ENCODE measurements at places on chromosomes 2 and 18.

DNA sequence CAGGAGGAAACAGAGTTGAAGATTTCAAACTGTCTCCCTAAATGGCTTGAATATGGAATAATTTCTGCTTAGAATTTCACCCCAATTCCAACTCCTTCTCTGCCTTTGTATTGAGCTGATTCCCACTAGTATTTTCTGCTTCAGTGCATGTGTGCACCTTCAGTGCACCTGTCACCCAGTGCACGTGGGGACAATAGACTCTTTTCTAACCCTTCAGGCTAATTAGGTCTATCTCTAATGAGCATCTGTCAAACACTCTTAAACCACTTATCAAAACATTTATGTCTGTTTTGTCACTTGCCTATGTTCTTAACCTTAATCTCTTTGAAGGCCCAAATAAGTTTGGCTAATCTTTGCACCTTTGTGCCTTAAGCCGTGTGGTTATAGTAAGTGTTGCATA is 232.0 kb upstream of the NETO1 start:
- no peak for DNase-seq
- H3K27me3 ChIP-seq, result no peaks in the 10 kb centered on the region
- H3K4me3 ChIP-seq, result no peak overlapping the region
- H3K36me3 ChIP-seq, result no peaks in the 10 kb centered on the region
- H3K27ac ChIP-seq, result no peak overlapping the region

GRCh38 chr2:16617282-16618266 is 48.1 kb downstream of the CYRIA start:
- H3K27me3 ChIP-seq, result no peaks in the 10 kb centered on the region
- peaks cover 8% of the 10 kb centered on the region for H3K4me1 ChIP-seq
- no peak overlapping the region for H3K27ac ChIP-seq
- DNase-seq, result no peak

GRCh38 chr2:128754246-128754724 is 435.6 kb upstream of the HS6ST1 start:
- peaks cover 10% of the 10 kb centered on the region for H3K4me1 ChIP-seq
- no peak overlapping the region for H3K27ac ChIP-seq

GRCh38 chr2:33316328-33316727 is 160.1 kb upstream of the RASGRP3 start:
- no peaks in the 10 kb centered on the region for H3K27me3 ChIP-seq
- no peak for DNase-seq
- no peaks in the 10 kb centered on the region for H3K36me3 ChIP-seq
- no peak overlapping the region for H3K4me3 ChIP-seq
- H3K27ac ChIP-seq, result no peak overlapping the region
- peaks cover 7% of the 10 kb centered on the region for H3K4me1 ChIP-seq

- H3K27me3 ChIP-seq, result no peaks in the 10 kb centered on the region
- DNase-seq, result no peak
- H3K27ac ChIP-seq, result no peak overlapping the region
- H3K4me3 ChIP-seq, result no peak overlapping the region
- peaks cover 2% of the 10 kb centered on the region for H3K4me1 ChIP-seq
Measured at GRCh38 chr2:19131871-19132270, 226.6 kb downstream of the OSR1 start.

- H3K4me1 ChIP-seq, result no peaks in the 10 kb centered on the region
- no peaks in the 10 kb centered on the region for H3K36me3 ChIP-seq
- H3K27me3 ChIP-seq, result no peaks in the 10 kb centered on the region
Measured at GRCh38 chr2:6823111-6823510, 42.6 kb downstream of the CMPK2 start.

DNA sequence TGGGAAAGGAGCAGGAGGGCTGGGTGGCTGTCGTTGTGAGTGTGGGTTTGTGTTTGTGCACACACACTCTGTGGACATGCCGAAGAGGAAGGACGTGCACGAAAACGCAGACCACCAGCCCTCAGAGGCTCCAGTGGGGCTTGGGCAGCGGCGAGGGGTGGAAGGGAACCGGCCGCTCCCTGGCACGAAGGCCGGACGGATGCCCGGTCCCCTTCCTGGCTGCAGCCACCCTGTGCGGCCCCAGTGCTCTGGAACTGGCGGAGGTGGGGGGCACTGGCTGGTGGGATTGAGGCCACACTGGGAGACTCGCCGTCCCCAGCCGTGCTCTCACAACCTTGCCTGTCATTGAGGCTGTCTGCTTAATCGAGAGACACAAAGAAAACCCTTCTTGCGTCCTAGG is 852.6 kb upstream of the SALL3 start:
- no peak overlapping the region for H3K4me3 ChIP-seq
- no peak for DNase-seq
- no peak overlapping the region for H3K27ac ChIP-seq
- no peaks in the 10 kb centered on the region for H3K4me1 ChIP-seq

DNA sequence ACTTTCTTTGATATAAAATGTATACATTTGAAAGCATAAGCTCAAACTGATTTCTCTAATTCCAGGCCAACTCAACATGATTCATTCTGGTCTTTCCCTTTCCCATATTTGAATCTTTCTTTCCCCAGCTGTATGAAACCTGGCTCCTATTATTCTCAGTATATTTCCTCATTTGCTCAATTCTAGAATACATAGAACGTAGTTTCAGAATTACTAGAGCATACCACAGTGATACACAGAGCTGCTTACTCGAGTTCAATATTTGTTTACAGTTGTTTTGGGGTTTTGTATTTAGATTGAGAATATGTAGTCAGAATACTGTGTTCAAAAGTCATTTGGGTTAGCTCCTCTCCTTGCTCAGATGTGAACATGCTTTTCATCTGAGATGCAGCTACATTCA is 43.0 kb downstream of the TNFRSF11A start:
- H3K4me1 ChIP-seq, result no peaks in the 10 kb centered on the region
- H3K27ac ChIP-seq, result no peak overlapping the region
- no peak overlapping the region for H3K4me3 ChIP-seq
- DNase-seq, result no peak
- H3K27me3 ChIP-seq, result no peaks in the 10 kb centered on the region

DNA sequence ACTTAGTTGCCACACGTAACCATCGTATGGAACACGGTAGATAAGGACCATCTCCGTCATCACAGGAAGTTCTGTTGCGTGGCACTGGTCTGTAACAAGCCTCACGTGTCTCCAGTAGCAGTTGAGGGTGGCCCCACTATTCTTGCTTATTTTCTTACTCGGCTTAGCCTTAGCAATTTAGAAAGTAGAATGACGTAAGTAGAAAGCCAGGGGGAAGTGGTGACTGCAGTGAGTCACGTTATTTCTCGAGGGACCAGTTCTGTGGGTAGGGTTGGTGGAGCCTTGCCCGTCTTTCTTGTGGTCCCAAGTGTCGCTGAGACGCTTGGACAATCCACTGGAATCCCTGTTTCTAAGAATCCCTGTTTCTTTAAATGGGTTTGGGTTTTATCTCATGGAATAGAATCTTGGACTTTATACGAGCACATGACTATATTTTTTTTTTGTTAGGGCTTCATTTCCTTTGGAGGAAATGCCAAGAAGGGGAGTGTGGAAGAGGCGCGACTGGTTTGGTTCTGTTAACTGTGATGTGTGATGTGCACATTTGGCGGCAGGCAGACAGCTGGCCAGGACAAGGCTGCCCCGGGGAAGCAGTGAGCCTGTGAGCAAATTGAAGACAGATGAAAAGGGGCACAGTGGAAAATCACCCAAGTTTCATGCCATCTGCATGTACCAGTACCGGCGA is 96.2 kb downstream of the CABLES1 start:
- no peaks in the 10 kb centered on the region for H3K36me3 ChIP-seq
- H3K27me3 ChIP-seq, result no peaks in the 10 kb centered on the region
- no peak overlapping the region for H3K27ac ChIP-seq
- peaks cover 14% of the 10 kb centered on the region for H3K4me1 ChIP-seq
- no peak overlapping the region for H3K4me3 ChIP-seq

DNA sequence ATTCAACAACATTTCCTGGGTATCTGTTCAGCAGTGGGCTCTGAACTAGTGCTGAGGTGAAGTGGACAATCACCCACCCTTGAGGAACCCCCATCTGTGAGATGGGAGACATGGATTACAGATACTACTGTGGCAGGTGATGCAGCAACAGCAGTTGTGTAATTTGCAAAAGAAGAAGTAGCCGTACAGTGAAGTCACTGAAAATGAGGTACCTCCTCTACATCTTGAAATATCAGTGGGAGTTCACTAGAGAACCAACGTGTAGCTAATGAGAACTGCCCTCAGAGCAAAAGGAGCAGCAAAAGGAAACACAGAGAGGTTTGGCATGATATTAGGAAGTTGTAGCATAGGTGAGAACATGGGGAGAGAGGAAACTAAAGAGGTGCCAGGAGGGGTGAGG is 41.3 kb downstream of the VSNL1 start:
- H3K4me3 ChIP-seq, result no peak overlapping the region
- H3K27ac ChIP-seq, result no peak overlapping the region
- H3K36me3 ChIP-seq, result no peaks in the 10 kb centered on the region
- H3K27me3 ChIP-seq, result no peaks in the 10 kb centered on the region

DNA sequence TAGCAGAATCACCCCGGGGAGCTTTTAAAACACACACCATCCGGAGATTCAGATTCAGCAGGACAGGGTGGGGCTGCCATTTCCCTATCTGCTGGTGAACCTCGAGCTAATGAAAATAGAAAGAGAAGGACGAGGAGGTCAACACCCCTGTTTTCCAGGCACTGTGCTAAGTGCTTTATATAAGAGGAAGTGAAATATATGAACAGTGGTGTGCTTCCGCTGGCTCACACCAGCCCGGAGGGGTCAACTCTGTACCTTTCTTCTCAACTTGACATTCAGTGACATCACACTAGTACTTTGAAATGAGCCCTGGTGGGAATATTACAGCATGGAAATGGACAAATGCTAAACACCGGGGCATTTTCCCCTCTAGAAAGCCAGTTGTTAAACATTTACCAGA is 108.3 kb upstream of the LTBP1 start:
- H3K36me3 ChIP-seq, result no peaks in the 10 kb centered on the region
- no peaks in the 10 kb centered on the region for H3K27me3 ChIP-seq
- H3K4me1 ChIP-seq, result no peaks in the 10 kb centered on the region
- H3K27ac ChIP-seq, result no peak overlapping the region
- no peak for DNase-seq

DNA sequence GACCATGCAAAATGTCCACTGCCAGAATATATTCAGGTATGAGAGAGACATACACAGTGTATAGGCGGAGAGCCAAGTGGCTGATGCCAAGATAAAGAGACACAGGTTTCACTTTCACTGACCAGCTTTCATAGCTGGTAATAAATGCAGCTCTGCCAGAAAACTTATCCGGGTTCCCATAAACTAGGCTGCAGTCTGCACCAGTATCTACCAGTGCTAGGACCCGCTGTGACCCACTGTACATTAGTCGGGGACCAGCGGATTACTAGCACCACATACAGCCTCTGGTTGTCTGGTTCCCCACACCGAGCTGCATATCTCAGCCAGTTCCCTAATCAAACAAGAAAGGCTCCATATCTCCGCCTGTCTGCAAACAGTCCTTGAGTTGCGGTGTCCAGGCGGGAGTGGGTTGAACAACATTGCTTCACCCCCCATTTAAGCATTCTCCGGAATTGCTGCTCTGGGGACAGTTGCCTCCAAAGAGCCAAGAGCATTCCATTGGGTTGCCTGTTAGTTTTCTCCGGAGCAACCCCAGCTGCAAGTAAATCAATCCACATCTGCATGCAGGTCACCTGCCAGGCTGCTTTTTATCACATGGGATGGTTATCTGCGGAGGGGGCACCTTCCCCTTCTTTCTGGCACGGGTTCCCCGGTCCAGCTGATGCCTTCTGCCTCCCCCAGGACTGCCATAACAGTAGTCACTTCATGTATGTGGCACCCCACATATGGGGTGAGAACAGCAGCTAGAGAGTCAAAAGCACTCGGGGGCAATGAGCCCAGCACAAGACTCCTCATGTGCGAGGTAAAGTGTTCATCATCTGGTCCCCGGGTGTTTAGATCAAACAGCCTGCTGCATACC is 18.0 kb upstream of the KLHL23 start:
- H3K27ac ChIP-seq, result no peak overlapping the region
- no peak for DNase-seq
- H3K4me1 ChIP-seq, result peaks cover 11% of the 10 kb centered on the region
- peak overlapping the region; percentile 18 for H3K4me3 ChIP-seq
- no peaks in the 10 kb centered on the region for H3K36me3 ChIP-seq

GRCh38 chr2:81247648-81248047 is 943.1 kb upstream of the LRRTM1 start:
- no peak overlapping the region for H3K4me3 ChIP-seq
- no peaks in the 10 kb centered on the region for H3K27me3 ChIP-seq
- no peaks in the 10 kb centered on the region for H3K4me1 ChIP-seq
- DNase-seq, result no peak
